ENCODE measurements at places on chromosomes 13 and 19. TPM values are rescaled to one million over a fixed set of nuclear protein-coding genes. Genes with fewer than 3 reads are reported as not detected.
A peak's percentile ranks its signal among the peaks of the same experiment; 100 is the strongest.

The ZNF101 gene
- 63.9 TPM for total RNA-seq

The LRRC63 gene
- 0.67 TPM for total RNA-seq

The LHFPL6 gene
- total RNA-seq = 1.2 TPM

The SULT2A1 gene
- total RNA-seq = not detected

The KIR2DL3 gene
- not detected for total RNA-seq

The ZNF556 gene
- total RNA-seq = not detected

The GRIN2D gene
- total RNA-seq = 0.14 TPM

The ZNF442 gene
- total RNA-seq = 1.7 TPM

The FARP1 gene
- 0.25 TPM for total RNA-seq

The TIMM44 gene
- 80.4 TPM for total RNA-seq

The ERICH4 gene
- total RNA-seq = not detected

The INSR gene
- 3.5 TPM for total RNA-seq

DNA sequence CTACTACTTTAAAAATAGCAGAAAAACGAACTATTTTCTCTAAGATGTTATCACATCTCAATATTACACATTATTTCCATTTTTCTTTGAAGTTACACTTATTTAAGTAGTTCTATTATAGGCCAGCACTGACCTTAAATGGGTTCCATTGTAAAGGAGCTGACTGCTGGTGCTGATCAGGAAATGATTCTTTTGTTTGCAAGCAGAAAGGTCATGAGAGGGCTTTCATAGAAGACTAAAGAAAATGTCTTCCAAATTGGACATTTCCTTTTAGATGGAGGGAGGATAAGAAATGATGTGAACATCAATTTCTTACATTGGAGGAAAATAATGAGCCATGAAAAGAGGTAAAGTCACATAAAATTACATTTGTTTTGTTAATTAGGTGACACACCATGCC lies 96.2 kb downstream of the SUCLA2 start:
- DNase-seq = no peak

DNA sequence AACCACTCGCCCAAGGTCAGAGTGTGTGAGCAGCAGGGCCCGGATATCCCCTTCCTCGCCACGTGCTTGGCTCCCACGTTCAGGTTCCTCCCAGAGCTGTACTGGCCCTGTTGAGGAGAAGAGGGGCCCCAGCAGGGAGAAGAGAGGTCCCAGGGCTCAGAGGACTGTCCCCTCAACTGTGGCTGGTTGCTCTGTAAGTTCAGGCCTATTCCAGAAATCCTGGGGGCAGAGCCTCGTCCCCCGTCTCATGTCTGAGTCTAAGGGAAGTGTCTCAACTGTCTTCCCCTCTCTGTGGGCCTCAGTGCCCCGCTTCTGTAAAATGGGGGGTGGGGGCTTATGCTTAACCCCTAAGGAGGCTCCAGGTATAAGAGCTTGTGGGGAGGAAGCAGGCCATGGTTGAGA lies 3.9 kb downstream of the PPP5C start:
- peak; percentile 62 for DNase-seq

- DNase-seq = no peak
Observed at GRCh38 chr13:66212511-66212910, 1017.6 kb downstream of the PCDH9 start.

GRCh38 chr13:21825186-21825585 lies 154.3 kb downstream of the FGF9 start:
- no peak for DNase-seq

- DNase-seq = peak; percentile 53
Observed at GRCh38 chr13:40438999-40439797, 227.2 kb downstream of the FOXO1 start.

DNA sequence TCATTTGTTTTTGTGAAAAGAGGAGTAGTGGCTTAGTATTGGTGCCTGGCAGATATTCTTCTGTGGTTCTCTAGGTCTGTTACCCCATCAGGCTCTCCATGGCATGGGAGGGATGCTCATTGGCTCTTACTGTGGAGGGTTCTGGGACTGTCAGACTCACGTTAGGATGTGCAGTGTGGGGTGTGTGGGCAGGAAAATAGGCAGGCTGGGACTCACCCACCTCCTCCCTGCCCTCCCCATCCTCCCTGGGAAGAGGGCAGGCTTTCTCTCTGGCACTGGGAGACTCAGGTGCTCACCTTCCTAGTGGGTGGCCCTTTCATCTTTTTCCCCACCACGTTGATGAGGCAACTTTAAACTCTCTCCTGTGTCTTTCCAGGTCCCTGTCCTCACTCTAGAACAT lies 44.2 kb downstream of the ZNF536 start:
- no peak for DNase-seq

- no peak for DNase-seq
Observed at GRCh38 chr19:38284422-38284821, 19.6 kb upstream of the C19orf33 start.

DNA sequence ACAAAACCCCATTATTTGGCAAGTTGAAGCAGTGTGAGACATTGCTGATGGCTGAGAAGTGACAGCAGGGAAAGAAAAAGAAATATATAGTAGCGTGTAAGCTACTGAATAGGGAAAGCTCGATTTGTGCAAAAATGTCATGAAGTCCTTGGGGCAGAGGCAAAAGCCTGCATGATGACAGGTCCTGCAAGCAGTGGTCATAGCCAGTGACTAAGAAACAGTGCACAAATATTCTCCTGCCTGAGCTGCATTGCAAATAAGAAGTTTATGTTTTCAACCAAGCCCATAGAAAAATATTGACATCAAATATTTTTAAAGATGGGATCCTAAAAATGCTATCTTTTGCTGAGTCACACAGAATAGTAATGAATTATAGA lies 270.0 kb downstream of the SLITRK6 start:
- no peak for DNase-seq

GRCh38 chr19:52190487-52191293 lies 838 bp downstream of the PPP2R1A start:
- no peak for DNase-seq

DNA sequence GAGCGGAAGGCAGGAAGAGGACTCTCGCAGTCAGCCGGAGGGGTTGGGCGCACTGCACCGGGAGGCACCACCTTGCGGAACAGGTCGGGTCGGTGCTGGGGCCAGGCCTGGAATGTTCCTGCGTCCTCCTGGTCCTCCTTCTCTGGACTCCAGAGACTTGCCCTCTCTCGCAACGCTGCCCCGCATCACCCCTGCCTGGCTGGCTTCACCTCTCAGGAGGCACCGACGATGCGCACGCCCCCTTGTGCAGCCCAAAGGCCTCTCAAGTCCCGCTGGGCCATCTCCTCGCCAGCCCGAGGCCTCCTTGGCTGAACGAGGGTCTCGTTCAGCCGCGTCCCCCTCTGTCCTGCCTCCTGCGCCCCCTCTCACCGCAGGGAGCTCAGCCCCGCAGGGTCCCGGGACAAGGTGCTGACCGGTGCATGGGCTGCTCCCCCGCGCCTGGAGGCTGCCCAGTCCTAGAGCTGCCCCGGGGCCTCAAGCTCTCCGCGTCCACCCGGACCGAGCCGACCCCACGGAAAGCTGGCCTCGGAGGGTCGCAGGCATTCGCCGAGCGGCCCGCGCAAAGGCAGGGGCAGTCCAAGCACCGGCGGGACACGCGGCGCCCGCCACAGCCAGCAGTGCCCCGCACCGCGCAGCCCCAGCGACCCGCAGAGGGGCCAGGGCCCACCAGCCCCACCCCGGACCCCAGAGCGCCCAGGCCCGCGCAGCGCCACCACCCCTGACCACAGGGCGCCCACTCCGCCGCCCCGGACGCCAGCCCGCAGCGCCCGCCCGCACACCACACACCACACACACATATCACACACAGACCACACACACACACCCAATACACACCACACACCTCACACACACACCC lies 133.8 kb downstream of the CRYL1 start:
- no peak for DNase-seq

- peak; percentile 44 for DNase-seq
Observed at GRCh38 chr19:38734426-38735256, 9.6 kb downstream of the CAPN12 start.

DNA sequence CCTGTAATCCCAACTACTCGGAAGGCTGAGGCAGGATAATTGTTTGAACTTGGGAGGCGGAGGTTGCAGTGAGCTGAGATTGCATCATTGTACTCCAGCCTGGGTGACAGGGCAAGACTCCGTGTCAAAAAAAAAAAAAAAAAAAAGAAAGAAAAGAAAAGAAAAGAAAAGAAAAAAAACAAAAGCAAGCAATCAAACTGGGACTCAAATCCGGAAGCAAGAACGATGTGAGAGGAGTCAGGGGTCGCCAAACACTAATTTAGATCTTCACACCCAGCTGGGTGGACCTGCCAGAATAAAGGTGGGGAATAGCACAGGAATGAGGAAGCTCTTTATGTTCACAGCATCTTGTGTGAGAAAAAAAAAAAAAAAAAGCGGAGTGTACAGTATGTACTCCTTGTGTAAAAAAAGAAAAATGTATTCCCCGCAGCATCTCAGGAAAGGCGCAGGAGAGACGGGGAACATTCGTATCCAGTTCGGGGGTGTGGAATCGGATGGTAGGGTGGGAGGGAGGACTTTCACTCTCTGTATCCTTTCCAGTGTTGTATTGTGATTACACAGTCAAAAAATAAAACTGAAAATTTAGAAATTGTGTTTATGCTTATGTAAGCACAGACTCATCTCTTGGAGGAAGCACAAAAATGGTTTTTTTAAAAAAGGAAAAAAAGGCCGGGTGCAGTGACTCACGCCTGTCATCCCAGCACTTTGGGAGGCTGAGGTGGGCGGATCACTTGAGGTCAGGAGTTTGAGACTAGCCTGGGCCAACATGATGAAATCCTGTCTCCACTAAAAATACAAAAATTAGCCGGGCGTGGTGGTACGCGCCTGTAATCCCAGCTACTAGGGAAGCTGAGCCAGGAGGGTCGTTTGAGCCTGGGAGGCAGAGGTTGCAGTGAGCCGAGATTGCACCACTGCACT lies 7.6 kb downstream of the DNAJB1 start:
- DNase-seq = peak; percentile 53

DNA sequence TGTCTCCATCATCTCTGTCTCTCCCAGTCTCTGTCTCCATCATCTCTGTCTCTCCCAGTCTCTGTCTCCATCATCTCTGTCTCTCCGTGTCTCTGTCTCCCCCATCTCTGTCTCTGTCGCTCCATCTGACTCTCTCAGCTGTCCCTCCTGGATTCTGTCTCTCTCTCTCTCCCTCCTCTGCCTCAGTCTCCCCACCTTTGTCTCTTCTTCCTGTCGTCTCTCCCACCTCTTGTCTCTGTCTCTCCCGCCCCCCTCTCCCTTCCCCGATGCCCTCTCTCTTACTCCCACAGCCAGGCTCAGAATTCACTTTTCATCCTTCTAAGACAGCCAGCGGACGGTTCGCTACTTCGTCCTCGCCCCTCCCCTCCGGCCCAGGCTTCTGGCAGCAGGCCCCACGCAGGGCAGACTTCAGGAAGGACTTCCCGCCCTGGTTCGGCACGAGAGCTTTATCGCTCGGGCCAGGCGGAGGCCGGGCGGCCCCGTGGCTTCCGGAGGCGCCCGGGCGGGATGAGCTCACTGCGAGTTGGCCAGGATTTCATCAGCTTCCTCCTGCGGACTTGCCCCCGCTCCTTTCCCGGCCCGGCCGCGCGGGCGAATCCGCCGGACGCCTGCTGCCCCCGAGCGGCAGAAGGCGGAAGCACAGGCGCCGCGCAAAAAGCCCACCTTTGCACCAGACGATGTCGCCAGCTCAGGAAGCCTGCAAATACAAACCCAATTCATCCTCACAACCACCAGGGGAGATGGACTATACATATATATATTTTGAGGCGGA lies 12.4 kb upstream of the CCDC9 start:
- DNase-seq = peak; percentile 96

- DNase-seq = peak; percentile 94
Observed at GRCh38 chr19:47863514-47863936, 4.5 kb downstream of the TPRX2 start.

GRCh38 chr13:94195715-94196114 lies 283.8 kb downstream of the DCT start:
- DNase-seq = no peak

GRCh38 chr19:40611096-40611495 lies 9.9 kb downstream of the LTBP4 start:
- peak; percentile 42 for DNase-seq

DNA sequence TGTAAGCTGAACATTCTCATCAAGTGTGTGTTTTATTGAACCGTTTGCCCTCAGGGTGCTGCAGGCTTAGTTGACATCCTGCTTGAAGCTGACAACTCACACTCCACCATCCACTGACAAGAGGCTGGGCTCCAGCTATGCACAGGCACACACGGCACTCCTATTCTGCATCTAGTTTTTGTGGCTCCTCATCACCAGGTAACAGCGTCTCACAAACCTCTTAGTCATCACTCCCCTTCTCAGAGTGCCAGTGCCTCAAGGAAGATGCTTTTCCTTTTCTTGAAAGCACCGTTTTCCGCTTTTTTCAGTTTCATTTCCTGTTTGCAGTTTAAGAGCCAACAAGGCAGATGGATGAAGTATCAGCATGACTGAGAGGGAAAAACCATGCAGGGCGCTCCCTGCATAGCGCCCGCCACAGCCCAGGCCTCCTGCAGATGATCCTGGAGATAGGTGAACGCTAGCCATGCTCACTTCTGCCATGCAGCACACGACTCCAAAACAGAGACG lies 491.2 kb downstream of the COG6 start:
- DNase-seq = peak; percentile 65

Data from activated CD4-positive, alpha-beta T cell treated with anti-CD3 and anti-CD28 coated beads for 36 hours (primary cell).